Mesendoderm (in vitro differentiated cells): ENCODE measurements at places on chromosomes 6 and 20.
A peak's percentile ranks its signal among the peaks of the same experiment; 100 is the strongest.

GRCh38 chr20:50053362-50054230, 59.4 kb downstream of the UBE2V1 start:
- no peak for DNase-seq

DNA sequence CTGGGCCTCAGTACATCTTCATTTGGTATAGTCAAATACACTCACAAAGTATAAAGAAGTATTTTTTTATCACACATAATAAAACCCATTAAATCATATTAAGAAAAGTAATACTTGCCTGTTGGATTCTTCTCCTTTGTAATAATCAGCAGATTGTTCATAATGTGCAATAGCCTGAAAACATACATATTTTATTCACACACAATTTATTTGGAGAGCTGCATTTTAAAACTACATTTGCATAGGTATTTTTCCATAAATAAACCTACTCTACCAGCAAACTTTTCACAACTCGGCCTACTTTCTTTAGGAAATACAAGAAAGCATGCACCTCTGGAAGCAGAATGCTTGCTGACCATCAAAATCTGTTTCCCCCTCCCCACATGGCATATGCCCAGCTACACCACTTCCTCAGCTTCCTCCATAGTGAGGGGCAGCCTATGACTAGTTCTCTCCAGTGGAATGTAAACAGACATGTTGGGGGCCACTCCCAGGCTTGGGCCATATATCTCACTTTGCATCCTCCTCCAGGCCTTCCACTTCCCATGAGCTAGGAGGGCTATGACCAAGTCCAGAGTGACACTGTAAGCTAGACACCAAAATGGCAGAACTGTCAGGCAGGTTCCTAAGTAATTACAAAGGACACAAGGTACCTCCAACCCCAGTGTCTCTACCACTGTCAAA, 28.3 kb downstream of the GZF1 start:
- no peak for DNase-seq

- peak; percentile 85 for DNase-seq
Measured at GRCh38 chr6:11380969-11381744, 148.7 kb upstream of the NEDD9 start.

- peak; percentile 72 for DNase-seq
Measured at GRCh38 chr6:137313928-137314855, 95.0 kb upstream of the IFNGR1 start.

DNA sequence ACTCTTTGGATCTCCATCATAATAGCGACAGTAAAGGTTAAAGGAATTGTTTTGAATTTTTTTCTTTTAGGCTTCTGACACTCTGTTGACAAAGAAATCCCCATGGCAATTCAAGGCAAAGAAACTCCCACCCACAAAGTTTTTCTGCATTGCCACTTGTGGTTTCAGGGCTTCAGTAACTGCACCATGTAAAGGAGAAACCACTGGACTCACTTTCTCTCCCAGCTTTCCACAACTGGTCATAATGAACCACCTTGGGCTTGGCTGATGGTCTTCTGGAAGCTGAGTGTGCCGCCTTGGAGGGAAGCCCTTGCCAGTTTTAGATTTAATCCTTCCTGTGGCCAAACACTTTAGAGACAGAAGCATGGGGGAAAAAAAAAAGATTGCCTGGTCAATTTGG, 163.1 kb downstream of the ISM1 start:
- no peak for DNase-seq

- DNase-seq: no peak
Measured at GRCh38 chr6:150458579-150458978, 89.8 kb downstream of the IYD start.

- DNase-seq: no peak
Measured at GRCh38 chr6:109305028-109305427, 77.2 kb downstream of the CD164 start.

DNA sequence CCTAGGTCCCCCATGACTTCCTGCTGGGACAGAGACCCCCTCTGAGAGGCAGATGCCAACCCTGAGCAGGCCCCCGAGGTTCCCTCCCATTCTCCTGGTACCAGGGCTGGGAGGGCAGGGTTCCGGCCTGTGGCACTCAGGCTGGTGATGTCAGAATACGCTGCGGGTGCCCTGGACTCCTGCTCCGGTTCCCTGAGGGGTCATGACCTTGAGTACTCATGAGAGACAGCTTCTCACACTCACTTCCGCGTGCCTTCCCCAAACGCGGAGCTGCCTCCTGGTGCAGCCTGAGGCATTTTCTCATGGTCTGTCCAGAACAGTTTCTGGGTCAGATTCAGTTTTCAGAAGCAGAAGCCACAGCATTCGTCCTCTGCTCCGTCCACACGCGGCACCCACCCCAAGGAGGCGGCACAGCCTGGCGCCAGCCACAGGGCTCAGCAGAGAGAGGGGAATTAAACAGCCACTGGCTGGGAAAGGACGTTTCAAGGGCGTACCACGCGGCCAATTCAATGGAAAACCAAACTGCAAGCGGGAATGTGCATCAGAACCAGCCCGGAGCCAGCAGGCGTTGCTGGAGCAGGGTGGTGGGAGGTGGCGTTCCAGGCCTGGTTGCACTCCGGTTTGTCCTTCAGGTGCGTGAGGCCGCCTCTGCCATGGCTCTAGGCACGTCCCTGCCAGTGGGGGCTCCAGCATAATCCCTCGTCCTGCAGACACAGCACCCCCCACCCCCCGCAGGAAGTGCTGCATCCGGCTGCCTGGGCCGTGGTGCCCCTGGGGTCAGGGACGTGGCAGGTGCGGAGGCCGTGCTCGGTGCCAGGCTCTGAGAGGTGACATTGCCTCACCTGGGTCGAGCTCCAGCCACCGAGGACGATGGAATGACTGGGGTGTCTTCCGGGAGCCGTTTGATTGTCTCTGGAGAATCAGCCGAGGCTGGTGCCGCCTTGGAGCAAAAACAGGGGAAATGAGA, 58.3 kb upstream of the BHLHE23 start:
- no peak for DNase-seq

DNA sequence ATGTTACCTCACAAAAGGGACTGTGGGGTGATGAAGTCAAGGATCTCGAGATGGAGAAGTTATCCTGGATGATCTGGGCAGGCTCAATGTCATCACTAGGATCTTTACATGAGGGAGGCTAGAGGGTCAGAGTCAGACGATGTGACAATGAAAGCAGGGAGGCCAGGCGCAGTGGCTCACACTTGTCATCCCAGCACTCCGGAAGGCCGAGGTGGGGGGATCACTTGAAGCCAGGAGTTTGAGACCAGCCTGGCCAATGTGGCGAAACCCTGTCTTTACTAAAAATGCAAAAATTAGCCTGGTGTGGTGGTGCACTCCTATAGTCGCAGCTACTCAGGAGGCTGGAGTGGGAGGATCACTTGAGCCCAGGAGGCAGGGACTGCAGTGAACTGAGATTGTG, 68.8 kb downstream of the TTLL2 start:
- no peak for DNase-seq

- DNase-seq: no peak
Measured at GRCh38 chr20:3924304-3925112, 35.3 kb downstream of the PANK2 start.

GRCh38 chr6:5761370-5761769, 245.4 kb downstream of the NRN1 start:
- no peak for DNase-seq

DNA sequence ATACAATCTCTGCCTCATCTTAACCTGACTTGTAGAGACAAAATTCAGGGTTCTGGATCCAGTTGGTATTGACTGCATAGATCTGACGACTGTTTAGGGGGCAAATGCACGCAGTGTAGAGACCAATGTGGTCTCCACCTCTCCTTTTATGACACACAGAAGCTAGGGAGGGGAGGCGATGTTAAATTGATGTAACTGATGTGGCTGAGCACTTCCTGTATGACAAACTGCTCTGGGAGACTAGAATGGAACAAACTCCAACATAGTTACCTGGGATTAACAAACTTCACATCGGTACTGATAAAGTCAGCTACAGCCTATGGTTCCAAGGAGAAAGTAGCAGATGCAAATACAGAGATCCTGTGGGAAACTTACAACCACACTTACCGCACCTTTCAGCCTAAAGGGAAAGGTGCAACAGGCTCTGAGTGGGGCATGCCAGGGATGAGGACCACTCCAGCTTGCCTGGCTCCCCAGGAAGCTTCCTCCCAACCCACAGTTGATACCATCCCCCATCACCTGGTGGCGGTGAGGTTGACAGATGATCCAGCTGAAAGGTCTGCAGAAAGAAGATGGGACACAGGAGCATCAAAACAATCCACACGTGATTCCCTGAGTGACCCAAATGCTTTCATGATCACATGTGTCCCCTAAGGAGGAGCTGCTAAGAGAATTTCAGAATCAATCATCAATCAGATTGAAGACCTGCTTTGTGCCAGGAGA, 60.6 kb upstream of the MRPS10 start:
- DNase-seq: no peak

DNA sequence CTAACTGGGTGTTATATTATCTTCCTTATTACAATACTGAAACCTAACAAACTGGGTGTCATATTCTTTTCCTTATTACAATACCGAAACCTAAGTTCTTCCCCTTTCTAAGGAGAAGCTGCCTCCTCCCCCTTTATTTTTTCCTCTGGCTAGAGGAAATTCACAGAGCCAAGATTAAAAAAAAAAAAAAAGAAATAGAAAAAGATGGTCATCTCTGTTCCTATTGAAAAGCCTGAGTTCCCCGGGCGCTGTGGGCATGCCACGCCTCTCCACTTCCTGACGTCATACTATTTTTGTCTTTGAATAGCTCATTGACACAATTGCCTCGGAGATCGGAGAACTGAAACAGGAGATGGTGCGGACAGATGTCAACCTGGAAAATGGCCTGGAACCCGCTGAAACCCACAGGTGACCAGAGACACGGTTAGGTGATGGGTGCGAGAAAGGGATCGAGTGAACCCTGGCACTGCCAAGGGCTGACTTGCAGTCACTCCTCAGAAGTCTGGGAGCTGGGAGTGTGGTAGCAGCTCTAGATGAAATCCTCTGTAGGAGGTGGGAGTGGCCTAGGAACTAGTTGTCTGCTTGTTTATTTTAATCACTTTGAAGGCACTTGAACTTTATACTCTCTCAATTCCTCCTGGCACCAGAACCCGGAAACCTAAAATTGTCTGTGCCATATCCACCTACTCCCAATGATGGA, 82.2 kb upstream of the NAA20 start:
- DNase-seq: no peak

DNA sequence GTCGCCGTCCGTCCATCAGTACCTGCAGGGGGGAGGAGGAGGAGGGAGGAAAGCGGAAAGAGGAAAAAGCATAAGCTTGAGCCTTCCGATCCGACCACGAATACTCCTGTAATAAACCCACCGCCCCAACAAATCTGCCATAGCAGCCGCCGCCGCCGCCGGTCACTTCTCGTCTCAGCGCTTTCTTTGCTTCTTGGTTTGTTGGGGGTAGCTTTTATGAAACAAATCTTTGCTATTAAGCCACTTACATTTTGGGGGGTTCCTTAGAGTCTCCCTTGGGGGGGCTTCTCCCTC, 277 bp downstream of the ADGRB3 start:
- no peak for DNase-seq

- no peak for DNase-seq
Measured at GRCh38 chr20:58547623-58548475, 32.6 kb upstream of the APCDD1L start.

DNA sequence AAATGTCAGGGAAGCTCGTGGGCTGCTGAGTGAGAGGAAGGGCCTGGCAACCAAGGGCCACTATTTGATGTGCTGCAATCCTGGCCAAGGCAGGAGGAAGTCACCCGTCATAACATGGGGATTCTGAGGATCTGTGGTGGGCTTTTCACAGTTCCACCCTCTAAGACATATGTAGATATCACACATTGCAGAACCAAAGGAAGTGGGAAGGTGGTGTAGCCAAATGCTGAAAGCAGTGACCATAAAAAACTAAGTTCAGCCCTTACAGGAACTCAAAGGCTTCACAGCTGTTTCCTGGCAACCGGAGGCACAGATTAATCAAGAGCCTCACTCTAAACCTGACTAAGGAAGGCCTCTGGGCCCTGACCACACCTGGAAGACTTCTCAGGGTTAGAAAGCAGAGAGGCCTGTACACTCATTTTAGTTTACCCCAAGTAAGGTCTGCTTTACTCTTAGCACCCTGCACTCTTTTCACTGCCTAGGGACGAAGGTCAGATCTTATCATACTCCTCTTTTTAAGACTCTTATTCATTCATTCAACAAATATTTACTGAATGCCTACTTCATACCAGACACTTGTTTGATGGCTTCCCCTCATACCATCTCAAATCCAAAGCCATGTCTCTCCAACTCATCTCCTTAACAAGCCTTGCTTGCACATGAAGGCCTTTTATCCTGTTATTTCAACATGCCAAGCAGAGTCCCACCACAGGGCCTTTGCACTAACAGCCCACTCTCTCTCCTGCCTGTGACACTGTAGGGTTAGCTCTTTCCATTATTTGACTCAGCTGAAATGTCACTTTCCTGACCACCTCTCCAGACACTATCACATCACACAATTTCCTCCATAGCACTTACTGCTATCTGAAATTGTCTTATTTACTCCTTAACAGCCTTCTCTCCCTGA, 2.6 kb downstream of the UBE2V1 start:
- peak; percentile 65 for DNase-seq
